ENCODE measurements at places on chromosomes 4 and X. TPM values are rescaled to one million over a fixed set of nuclear protein-coding genes. Genes with fewer than 3 reads are reported as not detected.

GRCh38 chrX:67734111-67734753 lies 190.4 kb downstream of the AR start:
- no peak for DNase-seq

GRCh38 chr4:186932196-186932595 lies 208.5 kb upstream of the FAT1 start:
- no peak for DNase-seq

DNA sequence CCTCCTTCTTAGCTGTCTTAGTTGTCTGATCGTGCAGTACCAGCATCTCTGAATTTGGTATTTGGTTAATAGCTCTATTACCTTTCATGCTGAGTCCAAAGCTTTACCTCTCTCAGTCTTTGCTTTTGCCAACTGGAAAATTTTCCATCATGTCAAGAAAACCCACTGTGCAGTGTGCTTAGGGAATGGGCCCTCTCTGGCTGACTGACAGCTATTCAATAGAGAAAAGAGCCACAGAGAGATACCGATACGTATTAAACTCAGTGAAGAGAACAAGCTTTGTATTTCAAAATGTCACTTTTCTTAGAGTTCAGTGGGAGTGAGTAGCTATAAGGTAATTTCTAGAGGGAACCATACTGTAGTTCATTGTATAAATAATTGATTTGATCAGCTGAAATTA lies 1507.1 kb downstream of the C4orf33 start:
- DNase-seq: no peak

DNA sequence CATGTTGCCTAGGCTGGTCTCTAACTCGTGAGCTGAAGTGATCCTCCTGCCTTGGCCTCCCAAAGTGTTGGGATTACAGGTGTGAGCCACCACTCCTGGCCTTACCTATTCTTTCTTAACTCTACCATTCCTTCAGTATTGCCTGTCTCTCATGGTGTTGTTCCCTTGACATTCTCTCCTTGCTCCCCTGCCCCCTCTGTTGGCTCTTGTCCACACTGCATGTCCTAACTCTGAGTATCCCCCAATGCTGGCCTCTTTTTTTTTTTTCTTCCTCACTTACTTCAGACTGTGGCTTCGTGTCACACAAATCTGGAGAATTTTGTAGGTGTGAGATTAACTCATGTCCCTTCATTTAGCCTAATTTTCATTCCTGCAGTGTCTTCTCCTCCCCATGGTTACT lies 22.9 kb upstream of the FRMPD4 start:
- peak; percentile 17 for DNase-seq

Gene PHOX2B
- polyA plus RNA-seq: not detected

Gene EDNRA
- polyA plus RNA-seq: 0.16 TPM

Gene TRPC5OS
- not detected for polyA plus RNA-seq

Measured in A549 (cell line).